ENCODE measurements at places on chromosomes 4 and X.

GRCh38 chrX:65772842-65773241 lies 105.4 kb downstream of the MSN start:
- DNase-seq: no peak

DNA sequence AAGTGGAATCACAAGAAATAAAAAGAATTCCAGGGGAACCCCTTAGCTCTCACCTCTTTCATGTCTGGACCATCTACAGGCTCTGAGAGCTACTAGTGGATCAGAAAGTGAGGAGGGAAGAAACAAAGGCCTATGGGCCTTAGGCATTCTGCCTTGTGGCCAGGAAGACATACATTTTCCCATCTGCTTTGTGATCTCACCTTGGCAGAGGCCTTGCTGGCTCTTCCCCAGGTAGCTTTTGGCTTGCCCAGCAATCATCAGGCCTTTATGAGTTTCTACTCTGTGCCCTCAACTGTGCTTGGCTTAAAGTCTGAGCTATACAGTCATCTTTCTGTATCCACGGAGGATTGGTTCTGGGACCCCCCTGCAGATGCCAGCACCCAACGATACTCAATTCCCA lies 28.3 kb upstream of the CD99L2 start:
- DNase-seq: no peak

DNA sequence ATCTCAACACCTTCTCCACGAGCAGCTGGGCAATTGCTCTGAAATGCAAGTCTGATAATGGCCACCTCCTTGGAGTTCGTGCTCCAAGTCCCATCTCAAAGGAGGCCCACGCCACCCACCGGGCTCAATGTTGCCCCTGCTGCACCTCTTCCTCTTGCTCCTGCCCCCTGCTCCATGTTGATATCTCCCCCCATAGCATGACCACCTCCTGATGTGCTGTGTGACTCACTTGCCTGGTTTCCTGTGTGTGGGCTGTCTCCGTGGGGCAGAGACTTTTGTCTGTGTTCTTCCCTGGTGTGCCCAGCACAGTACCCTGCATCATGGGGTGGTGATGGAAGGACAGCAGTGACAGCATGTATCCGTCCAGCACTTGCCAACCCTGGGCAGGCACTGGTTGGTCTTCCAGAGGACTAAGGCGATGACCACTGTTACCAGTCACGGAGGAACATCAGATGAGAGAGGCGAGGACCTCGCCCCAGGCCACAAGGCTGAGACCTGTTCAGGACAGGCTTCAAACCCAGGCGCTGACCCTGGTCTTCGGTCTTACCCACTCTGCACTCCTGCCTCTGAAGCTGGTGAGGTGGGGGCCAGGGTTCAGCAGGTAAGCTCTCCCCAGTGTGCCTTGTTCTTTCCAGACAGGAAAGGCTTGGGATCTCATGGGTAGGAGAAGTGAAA lies 104.6 kb upstream of the LRPAP1 start:
- no peak for DNase-seq

- DNase-seq: no peak
Measured at GRCh38 chr4:100632163-100632562, 114.3 kb upstream of the EMCN start.

GRCh38 chr4:81905971-81906370 lies 434.3 kb upstream of the RASGEF1B start:
- no peak for DNase-seq

DNA sequence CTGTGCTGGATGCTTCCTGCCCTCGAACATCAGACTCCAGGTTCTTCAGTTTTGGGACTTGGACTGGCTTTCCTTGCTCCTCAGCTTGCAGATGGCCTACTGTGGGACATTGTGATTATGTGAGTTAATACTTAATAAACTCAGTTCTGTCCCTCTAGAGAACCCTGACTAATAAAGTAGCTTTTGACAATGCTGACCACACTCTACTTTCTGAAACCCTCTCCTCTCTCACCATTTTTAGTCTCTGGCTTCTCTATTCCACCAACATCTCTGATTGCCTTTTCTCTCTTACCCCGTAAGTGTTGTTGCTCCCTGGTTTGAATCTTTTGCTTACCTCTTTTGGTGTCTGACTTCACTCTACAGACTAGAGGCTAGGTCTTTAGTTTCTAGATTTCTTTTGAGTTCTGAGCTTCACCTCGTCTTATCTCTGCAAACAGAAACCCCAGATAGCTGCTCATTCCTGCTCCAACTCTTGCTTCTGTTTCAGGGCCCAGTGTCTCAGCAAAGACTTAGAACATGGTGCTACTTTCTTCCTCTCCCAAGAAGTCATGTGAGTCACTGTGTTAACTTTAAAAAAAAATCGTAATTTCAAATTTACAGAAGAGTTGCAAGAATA lies 11.4 kb downstream of the TMSB4X start:
- DNase-seq: no peak

DNA sequence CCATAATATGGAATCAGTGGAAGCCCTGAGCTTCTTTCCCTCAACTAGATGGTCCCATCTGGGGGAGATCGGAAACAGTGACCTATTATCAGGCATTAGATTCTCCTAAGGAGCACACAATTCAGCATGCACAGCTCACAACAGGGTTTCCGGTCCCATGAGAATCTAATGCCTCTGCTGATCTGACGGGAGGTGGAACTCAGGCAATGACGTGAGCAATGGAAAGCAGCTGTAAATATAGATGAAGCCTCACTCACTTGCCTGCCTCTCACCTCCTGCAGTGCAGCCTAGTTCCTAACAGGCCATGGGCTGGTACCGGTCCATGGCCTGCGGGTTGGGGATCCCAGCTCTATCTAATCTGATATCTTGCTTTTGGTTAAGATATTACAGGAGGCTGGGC lies 88.9 kb downstream of the COX7B2 start:
- no peak for DNase-seq

DNA sequence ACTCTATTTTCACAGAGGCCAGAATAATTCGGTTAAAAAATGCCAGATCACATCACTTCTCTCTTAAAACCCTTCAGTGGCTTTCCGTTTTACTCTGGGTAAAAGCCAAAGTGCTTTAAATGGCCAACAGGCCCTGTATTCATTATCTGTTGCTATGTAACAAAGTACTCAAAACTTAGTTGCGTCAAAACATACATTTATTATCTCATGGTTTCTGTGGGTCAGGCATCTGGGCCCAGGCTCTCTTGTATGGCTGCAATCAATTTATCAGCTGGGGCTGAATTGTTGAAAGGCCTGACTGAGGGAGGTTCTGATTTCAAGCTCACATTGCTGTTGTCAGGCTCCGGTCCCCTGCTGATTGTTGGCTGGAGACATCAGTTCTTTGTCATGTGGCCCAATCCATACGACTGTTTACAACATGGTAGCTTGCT lies 72.7 kb upstream of the H2AZ1 start:
- DNase-seq: no peak

GRCh38 chrX:67328476-67328875 lies 215.3 kb upstream of the AR start:
- no peak for DNase-seq

DNA sequence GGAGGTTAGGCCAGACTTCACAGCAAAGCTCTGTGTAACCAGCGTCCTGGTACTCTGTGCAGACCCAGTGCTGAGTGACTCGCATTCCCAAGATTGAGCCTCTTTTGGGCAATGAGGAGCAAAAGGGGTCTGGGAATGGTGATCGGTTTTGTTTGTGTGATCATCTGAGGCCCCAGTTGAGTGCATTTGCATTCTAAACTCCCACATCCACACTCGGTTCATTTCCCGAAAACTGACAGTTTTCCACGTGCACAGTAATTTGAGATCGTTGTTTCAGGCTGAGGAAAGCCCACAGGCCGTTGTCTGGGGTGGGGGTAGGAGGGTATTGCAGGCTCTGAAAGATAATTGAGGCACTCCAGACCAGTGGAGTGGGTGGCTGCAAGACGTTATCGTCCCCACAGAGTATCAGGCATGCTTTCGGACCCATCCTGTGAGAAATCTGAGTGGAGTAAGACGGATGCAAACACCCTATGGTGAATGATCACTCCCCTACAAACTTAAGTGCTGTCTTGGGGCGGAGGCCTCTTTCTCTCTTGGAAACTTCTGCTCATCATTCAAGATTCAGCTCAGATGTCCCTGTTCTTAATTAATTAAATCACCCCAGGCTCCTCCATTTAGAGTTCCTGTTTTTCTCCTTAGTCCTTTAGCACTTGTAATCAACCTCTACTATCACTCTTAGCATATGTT lies 96.1 kb downstream of the AFF1 start:
- DNase-seq: no peak

DNA sequence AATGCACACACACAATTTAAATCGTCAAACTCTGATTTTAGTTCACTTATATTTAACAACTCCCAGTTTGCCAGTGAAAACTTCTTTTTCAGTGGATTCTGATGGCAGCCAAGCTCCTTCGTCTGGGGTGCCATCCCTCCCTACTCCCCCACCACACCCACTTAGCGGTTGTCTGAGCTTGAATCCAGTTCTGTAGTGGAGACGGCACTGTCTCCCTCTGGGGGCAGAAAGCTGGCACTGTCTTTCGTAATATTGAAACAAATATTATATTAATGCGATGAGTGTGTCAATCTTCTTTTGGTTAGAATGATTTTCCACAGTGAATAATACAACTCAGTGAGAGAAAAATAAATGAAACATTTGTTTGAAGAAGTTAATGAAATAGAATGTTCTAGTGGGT lies 5.4 kb downstream of the MEPE start:
- DNase-seq: no peak

DNA sequence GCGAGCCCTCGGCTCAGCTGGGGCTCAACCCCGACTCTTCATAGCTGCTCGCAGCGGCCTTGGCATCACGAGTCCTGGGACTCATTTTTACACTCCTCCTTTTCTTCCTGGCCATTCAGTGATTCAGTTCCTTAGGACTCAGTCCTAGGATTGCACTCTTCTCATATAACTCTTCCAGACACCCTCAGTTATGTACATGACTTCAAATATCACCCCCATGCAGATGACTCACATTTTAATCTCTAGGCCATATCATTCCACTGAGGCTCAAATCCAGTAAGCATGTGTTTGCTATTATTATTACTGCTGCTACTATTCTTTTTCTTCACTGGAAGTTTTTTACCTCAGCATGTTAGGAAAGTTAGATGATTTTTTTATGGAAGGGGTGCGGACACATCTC lies 14.4 kb downstream of the ITGB1BP2 start:
- no peak for DNase-seq

DNA sequence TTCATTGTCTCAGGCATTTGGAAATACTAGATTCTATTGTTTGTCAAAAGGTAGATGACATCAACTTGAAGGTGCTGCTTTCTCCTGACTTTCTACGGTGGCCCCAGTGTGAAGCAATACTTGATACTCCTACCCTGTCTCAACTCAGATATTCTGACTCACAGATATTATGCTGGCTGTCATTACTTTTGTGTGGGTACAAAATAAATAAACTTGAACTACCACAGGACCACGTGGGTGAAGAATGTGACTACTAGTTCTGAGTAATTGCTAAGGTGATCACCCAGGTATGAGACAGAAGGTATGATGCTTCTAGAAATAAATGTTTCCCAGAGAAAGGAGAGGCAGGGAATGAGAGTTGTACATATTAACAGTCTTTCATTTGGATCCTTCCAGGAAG lies 275.3 kb upstream of the SPOCK3 start:
- DNase-seq: no peak

DNA sequence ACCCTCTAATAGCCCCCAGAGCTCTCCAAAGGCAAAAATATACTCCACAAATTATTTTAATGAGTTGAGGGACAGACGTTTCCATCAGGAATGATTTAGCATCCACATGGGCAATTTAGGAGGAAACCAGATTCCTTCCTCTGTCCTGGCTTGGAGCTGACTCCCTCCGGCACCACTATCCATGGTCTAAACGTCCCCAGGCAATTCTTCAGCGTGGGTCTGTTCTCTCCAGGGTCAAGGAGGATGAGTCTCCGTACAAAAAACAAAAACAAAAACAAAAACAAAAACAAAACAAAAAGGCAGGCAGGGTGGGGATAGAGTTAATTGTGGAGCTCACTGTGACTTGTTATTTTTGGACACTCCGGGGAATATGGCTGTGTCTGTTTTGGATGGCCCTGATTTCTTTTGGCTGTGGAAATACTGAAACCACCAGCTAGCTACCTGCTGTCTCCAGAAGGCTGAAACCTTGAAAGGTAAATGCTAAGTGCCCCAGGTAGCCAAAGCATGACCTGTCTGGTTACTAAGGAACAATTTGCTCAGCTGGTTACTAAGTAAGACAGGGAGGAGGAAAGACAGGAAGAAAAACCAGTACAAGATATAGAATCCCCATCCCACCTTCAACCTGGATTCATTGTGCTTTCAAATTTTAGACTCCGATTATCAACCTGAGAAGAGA lies 419.1 kb upstream of the LCORL start:
- DNase-seq: no peak

DNA sequence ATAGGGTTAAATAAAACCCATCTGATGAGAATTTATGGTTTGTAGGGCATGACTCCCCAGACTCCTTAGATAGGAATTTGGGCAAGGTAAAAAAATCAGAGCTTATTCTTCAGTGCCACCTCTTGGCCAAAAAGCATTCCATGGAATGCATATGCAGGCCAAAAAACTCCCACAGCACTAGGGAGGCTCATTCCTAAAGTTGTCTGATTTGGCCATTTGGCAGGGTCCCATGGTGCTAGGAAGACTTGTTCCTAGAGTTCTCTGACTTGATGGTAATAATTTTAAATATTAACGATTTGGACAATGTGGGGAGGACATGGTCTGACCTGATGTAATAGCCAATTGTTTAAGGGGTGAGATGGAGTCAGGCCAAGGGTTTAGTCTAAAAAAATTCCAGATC lies 93.0 kb downstream of the SPIN4 start:
- no peak for DNase-seq

DNA sequence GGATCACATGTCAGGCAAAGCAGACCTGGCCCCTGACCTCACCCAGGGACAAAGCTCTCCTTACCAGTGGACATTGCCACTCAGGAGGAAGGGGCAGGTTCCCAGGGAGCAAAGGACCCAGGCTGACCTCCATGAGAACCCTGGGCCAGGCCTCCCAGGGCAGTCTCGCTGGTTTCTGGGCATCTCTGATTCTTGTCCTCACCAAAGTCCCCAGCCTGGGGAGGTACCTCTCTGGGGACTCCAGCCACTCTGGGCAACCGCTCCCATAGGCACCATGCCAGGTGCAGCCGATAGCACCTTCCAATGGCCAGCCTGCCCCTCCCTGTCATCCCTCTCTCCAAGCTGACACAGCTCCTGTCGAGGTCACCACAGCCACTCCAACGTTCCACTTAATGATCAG lies 7.9 kb downstream of the EVC2 start:
- no peak for DNase-seq

DNA sequence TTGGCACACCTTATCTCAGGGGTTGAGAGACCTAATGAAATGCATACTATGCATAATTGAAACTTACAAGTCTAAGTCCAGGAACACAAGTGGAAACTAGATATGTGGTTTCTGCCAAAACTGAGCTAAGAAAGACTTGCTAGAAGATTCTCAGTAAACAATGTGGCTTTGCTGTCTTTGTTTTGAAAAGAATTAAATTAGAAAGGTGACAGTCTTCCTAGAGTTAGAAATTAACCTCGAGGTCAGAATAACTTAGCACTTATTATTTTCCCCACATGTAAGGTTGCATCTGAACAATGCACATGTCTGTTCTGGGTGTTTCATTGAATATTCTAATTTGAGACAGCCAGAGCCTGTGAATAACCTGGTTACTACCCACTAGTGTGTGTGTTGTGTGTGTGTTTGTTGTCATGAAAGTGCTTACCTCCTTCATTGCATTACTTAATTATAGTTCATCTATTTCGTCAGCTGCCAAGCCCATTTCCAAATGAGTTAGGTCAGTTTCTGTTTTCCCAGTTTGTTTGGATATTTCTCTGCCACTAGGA lies 1.5 kb downstream of the EREG start:
- no peak for DNase-seq

All from skeletal muscle cell (primary cell).